NCI-H524 (cell line): ENCODE measurements at places on chromosomes 2 and 18.

GRCh38 chr2:29160184-29160583 is 45.0 kb downstream of the CLIP4 start:
- no peak for DNase-seq

- DNase-seq: no peak
Observed at GRCh38 chr2:174692256-174692919, 71.9 kb downstream of the CHRNA1 start.

DNA sequence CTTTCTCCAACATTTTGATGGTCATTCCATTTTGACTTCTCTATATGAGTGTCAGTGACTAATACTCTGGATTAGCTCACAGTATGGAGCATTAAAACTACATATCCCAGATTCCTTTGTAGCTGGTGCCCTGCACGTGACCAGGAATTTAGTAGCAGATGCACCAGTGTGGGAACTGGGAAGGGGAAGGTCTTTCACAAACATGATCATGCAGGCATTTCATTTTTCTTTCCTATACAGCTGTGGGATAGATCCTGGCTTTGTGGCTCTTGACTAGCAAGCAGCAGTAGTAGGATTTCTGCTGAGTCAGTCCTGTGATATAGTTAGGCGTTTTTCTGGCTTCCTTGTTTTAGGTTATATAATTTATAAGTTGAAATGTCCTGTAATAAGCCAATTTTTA is 971.0 kb upstream of the CDH2 start:
- peak; percentile 54 for DNase-seq

DNA sequence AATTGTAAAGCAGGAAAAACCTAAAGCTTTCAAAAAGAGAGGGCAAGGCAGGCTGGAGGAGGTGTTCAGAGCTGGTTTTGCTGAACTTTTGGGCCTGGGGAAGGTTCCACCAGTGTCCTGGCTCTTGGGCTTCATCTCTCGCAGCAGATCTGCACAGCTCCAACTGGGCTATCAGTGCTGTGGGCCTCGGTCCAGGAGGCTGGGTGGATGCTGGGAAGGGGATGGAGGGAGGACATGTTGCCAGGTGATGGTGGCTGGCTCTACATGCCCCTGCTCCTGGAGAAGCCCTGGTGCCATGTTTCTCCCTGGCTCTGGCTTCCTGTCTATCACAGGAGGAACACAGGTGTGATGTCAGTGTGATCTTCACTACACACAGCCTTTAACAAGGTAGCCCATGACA is 187.1 kb downstream of the SH3RF3 start:
- no peak for DNase-seq

- no peak for DNase-seq
Observed at GRCh38 chr2:98778741-98779483, 48.0 kb upstream of the MGAT4A start.

- DNase-seq: no peak
Observed at GRCh38 chr18:67577386-67577785, 60.9 kb upstream of the DSEL start.

GRCh38 chr2:203175371-203175770 is 63.4 kb upstream of the CYP20A1 start:
- DNase-seq: no peak

DNA sequence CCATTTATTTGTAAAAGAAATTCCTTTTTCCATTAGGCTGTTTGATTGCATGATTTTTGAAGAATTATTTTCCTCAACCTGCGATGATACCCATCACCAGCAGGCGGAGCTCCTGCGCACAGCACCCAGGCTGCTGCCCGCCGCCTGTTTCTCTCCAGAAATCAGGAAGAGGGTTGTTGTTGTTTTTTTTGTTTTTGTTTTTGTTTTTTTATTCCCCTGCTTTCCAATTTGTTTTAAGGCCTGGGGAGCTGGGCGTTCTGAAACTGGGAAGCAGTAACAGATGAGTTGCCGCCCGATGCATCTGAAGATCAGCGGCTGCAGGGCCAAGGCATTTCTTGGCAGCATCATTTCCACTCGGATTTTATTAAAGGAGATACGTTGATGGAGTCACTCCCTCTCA is 132.1 kb downstream of the MBP start:
- DNase-seq: peak; percentile 15

- DNase-seq: no peak
Observed at GRCh38 chr2:196486146-196486545, 153.4 kb upstream of the CCDC150 start.

- no peak for DNase-seq
Observed at GRCh38 chr2:144480285-144480684, 39.6 kb downstream of the ZEB2 start.

DNA sequence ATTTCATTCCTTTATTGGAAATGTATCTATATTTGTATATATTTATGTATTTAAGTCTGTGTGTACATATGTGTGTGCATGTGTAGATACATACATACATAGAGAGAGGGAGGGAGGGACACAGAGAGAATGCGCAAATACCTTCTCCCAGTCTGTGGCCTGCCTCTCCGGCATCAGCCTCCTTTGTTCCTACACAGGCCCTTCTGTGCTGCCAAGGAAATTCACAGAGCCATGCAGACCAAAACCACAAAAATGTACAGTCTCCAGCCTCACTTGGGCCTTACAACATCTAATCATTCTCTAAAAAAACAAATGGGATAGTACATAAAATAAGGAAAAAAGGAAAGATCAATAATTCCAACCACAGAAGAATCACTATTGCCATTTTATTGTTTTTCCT is 8.8 kb upstream of the CRACDL start:
- no peak for DNase-seq

DNA sequence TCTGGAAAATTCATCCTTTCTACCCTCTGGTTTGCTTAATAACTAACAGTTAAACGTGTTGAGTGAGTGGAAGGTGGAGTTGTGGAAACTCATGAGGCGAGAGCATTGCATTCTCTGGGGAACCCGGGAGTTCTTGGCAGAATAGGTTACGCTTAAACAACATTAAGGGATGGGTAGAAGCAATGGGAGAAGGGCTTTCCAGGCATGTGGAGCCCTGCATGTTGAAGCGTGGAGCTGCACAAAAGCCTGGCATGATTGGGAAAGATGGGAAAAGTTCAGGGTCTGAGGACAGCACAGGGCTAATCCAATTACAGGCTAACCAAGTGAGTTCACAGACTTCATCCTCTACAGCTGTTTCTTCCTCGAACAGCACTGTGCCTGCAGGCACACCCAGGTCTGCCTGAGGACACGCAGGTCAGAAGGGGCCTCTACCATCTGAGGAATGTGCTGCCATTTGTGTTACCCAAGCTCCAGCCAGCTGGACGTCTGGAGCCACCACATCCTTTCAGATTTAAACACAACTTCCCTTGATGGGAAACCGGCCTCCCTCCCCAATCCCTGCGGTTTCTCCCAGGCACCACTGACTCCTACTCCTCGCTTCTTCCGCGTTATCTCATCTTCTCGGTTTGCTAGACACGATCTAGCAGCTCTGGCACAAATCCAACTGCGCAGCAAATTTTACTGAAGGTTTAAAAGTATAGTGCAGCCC is 164.2 kb downstream of the ANTXR1 start:
- DNase-seq: no peak

DNA sequence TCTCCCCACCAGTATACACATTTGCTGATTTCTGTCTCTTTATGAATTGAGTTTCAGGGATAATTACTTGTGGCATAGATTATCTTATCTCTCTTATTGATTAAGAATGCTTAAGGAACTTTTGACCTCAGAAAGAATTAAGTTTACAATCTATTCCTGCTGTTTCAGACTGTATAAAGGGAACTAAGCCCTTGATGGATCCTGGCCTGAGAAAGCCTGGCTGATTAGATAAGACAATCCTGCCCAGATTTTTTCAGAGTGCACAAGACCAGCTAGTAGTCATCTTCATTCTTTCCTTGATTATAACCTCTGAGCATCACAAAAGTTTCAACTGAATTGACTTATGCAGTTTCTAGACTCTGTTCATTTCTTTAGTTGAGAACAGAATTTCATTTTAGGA is 22.7 kb upstream of the TFPI start:
- no peak for DNase-seq

DNA sequence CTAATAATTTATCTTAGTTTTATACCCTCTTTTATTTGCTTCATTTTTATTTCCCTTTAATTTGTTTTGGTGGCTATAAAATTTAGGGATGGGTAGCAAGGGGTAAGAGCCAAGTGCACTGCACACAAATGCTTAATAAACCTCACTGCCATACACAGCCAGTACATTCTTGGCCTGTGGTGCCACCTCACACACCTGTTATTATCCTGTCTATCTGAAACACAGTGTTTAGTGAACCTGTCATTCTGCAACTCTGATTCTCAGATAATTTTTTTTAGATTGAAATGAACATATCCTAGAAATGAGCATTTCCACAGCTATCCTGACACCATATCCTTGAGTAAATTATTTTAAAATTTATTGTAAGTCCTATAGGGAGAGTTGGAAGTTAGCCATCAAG is 807.5 kb downstream of the DCC start:
- DNase-seq: no peak

DNA sequence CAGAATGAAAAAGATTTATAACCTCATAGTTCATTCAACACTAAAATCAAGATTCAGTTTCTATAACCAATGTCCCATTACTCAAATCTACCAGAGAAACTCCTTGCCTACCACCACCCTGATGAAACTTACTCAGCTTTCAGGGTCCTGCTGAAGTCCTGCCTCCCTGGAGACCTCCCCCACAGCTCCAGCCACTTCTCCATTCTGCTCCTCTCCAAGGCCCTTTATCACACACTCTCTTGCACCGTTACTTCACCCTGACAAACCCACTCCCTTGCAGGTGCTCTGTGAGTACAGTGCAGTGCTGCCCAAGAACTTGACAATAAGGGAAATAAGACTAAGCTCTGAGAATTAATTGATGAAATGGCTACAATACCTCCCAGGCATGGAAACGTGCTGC is 83.5 kb upstream of the CDCA7 start:
- DNase-seq: no peak

DNA sequence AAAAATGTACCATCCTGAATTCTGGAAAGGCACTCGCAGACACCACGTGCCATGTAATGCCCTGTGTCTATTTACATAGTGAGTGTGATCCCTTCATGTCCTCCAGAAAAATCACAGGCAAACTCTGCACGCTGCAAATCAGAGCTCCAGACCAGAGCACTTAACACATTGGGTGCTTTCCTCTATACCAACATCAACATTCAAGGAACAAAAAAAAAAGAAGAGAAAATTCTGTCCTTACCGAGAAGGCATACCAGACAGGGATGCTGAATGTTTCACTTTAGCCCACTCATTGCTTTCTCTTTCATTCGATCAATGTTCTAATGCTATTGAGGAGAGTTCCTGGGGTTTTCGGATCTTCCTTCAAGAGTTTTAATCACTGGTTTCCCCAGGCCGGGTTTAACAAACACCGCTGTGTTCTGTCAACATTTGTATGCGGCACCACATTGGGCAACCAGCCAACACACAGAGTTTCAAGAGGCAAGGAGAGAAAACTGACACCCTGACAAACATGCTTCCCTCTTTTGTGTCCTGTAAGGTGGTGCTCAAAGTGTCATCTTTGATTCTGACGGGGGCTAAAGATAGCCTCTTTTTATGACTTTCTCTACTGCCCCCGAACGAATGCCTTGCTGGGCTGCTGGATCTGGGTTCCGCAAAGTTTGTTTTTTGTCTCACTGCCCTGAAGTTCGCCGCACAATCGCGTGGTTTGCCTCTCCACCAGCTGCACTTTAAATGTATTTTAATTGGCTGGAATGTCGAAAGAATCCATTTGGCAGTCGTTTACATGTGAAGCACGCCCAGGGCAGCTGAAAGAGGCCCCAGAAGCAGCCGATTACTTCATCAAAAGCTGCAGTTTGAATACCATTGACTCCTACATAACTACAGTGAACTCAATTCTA is 106.4 kb upstream of the NCKAP5 start:
- peak; percentile 75 for DNase-seq

DNA sequence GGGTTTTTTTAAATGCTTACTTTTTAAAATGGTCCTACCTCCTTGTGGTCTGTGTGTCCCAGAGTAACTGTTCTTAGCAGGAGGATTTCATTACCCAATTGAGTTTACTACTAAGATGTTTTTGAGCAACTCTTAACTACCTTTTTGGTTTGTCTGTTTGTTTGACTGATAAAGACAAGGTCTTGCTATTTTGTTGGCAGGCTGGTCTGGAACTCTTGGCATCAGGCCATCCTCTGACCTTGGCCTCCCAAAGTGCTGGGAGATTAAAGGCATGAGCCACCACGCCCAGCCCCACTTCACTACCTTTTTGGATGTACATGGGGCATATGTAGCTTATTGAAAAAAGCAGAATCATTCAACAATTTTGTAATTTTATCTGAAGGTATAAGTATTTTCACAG is 14.9 kb downstream of the MRPS9 start:
- no peak for DNase-seq

DNA sequence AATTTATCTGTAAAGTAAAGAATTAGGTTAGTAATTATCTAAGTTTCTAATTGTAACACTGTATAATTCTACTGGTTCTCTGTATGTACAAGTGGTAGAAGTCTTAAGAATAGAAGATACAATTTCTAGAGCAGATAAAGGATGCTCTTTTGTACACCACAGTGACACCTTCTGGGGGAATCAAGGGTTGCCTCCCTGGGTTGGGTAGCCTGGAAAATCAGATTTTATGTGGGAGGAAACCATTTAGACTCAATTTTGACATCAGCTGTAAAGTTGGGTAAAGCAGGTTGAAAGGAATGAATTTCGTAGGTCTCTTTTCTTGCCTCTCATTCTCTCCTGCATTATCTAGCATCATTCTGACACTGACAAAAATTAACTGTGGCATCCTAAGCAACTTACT is 354.8 kb downstream of the DCC start:
- DNase-seq: peak; percentile 38

DNA sequence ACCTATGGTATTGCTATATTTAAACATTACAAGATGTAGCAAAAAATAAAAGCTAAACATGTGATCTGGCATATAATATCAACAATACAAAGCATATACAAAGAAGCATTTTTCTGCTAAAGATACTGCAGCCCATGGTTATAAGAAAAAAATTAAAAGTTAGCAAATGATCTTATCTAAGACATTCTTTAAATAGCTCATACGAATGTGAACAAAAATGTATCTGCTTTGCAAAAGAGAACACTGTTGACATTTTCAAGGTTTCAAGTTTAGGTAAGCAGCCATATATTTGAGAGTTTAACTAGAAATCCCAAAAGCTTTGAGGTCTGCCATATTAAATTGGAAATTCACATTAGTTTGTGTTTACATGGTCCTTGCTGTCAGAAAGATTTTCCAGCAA is 301.0 kb upstream of the SLC39A10 start:
- DNase-seq: no peak

DNA sequence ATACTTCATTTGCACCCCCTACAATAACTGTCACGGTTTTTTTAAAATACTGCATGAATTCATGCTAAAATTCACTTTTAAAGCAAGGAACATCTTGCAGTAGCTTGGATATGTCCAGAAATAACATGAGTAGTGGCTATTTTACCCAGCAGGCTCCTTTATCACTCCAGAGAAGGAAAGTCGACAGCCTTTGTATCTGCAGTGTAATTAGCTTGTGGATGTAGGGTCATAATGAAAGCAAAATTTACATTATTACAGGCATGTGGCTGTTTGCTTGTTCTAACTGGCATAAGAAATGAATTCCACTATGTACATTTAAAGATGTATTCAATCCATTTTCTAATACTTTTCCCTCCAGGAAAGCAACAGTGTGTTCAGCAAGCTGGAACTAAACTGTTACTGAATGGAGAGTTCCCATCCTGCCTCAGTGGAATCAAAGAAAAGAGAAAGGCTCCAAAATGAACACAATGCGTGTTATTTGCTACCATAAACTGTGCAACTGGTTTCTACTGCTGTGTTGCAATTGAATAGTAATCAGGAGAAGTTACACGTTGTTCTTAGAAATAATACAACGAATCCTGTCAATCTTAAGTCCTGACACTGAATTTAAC is 321.2 kb upstream of the VRK2 start:
- no peak for DNase-seq
